ENCODE measurements at places on chromosomes 2 and 18.
A peak's percentile ranks its signal among the peaks of the same experiment; 100 is the strongest.

DNA sequence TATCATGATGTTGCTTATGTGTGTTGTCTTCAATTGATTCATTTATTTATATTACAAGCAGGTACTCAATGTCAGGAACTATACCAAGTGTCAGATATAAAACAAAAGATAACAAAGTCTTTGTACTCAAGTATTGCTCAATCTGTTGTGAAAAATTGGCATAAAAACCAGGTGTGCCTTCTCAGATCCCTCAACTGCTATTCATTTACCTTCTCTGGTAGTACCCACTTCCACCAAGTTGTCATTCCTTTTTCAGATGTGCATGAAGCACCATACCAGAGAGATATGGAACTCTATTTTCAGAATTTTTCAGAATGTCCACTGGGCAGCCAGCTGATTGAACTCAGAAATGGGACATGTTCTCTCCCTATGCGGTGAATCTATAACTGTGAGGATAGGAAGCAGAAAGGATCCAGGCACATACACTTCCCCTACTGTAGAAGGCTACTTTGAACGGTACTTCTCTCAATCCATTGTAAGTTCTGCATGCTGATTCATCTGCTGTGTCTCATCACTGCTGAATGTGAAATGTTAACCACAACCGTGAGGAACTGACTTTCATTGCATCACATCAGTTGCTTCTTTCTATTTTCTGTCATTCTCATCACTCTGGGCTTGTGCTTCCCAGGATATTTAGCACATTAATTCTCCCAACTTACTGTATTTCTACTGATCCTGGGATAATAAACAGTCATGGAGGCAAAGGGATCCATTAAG is 1621.3 kb downstream of the SUCLG1 start:
- DNase-seq = no peak

DNA sequence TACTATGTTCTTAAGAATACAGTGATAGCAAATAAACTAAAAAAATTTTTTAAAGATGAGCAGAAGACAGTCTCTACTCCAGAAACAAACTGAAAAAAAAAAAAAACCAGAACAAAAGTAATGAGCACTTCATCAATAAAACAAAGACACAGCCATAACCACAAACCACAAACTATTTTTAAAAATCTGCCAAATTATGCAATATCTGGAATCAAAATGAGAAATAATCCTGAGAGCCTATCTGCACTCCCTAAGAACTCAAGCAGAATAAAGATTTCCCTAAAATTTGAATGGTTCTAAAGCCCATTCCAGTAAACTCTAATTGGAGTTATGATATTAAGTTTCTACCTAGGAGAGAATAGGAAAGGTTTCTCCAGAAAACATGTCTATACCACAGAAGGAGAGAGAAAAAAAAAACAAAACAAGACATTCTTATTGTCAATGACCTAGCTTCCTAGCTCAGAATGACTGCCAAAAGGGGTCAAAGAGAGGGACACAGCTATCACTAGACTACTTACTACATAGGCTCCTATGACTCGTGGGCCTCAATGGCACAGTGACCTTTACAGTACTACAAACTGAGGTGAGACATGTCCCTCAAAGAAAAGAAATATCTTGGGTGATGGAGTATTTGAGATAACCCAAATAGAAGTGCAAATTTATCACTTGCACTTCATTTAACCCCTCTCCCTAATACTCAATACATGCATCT is 262.8 kb downstream of the ZEB2 start:
- no peak for DNase-seq

DNA sequence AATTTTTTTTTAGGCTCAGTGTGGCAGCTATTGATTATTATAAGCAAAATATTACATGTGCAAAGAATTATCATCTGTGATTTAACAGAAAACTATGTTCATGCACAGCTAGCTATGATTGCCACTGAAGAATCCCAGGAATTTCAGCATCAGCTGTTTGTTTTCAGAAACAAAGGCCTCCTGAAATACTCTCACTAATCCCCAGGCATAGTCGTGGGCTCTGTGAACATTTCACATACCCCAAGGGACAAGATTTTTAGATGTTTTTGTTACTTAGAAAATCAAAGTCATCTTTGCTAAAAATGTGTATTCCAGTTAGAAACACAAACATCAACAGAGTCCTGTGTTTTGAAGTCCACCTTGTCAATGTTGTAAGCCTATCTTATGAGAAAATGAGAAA is 156.1 kb downstream of the MYO1B start:
- no peak for DNase-seq

- peak; percentile 24 for DNase-seq
Measured at GRCh38 chr2:239396881-239397681, 3.7 kb downstream of the HDAC4 start.

GRCh38 chr2:62396880-62397279 is 109.1 kb downstream of the TMEM17 start:
- DNase-seq = no peak

Data from T follicular helper cell (primary cell).